ENCODE measurements at places on chromosomes 12 and 14.

- no peak for DNase-seq
These were observed 94.7 kb downstream of the PRKAB1 start for GRCh38 chr12:119762619-119763018.

- DNase-seq = peak; percentile 63
These were observed 6.9 kb downstream of the CFAP251 start for GRCh38 chr12:121925358-121925695.

DNA sequence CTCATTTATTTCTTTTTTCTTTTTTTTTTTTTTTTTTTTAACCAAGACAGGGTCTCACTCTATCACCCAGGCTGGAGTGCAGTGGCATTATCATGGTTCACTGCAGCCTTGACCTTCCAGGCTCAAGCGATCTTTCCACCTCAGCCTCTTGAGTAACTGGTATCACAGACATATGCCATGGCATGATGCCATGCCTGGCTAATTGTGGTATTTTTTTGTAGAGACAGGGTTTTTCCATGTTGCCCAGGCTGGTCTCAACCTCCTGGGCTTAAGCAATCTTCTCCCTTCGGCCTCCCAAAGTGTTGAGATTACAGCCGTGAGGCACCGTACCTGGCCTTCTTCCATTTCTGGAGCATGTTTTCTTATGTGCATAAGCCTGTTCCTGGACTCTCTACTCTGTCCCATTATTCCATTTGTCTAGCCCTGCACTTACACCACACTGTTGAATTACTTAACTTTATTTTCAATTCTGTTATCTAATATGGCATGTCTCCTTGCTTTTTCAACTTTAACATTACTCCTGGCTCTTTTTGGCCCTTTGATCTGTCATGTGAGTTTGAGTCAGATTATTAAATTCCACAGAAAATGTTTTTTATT lies 47.9 kb upstream of the PTGDR start:
- no peak for DNase-seq

- DNase-seq = no peak
These were observed 56.7 kb downstream of the MIPOL1 start for GRCh38 chr14:37254411-37254947.

- no peak for DNase-seq
These were observed 4.7 kb upstream of the TUBA1C start for GRCh38 chr12:49260166-49260565.

GRCh38 chr14:90547968-90548367 lies 151.1 kb downstream of the CALM1 start:
- no peak for DNase-seq

DNA sequence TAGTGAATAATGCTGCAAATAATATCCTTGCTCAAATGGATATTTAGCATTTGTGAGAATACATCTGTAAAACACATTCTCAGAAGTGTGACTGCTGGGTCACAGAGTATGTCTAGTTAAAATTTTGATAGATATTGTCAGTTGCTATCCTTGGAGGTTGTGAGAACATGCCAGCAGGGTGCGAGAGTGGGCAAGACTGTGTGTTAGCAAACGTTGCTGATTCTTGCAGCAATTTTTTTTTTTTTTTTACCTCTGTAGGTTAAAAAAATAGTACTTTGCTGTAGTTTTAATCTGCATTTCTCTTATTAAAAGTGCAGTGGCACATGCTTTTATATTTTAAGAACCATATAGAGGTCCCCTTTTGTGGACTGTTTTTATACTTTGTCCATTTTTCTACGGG lies 4.5 kb upstream of the NYNRIN start:
- no peak for DNase-seq

DNA sequence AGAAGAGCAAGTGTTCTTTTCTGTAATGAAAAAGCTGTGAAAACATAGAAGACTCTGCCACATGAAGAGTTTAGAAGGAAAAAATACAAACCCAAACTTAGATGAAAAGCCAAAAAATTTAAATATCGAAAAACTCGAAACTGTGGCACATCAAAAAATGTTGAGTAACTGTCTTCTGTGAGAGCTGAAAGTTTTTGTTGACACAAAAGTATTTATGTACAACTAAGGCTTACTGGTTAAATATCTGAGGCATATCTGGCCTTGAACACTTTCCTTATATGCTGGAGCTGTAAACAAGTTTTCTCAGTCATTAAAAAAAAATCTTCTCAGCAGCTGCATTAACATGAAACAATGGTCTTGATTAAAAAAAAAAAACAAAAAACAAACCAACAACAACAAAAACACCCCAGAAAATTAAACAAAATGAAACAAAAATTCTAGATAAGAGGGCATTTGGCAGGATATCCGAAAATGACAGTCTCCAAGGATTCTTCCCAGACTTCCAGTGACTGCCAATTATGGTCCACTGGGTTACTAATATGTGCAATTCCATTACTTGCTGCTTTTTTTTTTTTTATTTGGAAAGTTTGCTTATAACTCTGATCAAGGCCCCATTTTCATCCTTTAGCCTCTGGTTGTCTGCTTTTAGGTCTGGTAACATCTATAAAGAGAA lies 84.7 kb upstream of the PAWR start:
- DNase-seq = no peak

GRCh38 chr14:73240816-73241480 lies 3.6 kb downstream of the PAPLN start:
- no peak for DNase-seq

All from HFF-Myc (cell line).